ENCODE measurements at places on chromosomes 3 and 15. TPM values are rescaled to one million over a fixed set of nuclear protein-coding genes. Genes with fewer than 3 reads are reported as not detected.

DNA sequence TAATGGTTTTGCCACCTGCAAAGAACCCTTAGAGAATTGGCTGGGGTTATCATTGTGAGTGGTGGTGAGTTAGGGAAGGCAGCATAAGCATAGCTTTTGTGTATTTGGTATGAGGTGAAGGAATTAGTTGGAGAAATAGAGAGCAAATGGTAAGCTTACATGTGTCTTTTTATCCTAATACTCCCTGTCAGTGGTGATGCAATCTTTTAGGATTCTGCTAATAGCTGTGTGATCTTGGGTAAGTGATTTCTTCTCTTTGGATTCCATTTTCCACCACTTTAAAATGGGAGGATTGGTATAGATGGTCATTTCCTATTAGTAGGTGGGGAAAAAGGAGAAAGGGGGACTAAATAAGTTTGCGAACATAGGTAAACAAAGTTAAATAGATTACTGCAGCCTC is 30.9 kb downstream of the PIAS1 start:
- H3K4me1 ChIP-seq, result no peaks in the 10 kb centered on the region
- DNase-seq, result no peak
- H3K36me3 ChIP-seq, result no peaks in the 10 kb centered on the region
- no peak overlapping the region for H3K4me3 ChIP-seq

- no peak overlapping the region for H3K4me3 ChIP-seq
- no peaks in the 10 kb centered on the region for H3K36me3 ChIP-seq
- DNase-seq, result no peak
- H3K27ac ChIP-seq, result no peak overlapping the region
These were observed 61.6 kb upstream of the EIF1B start for GRCh38 chr3:40247714-40248454.

GRCh38 chr3:134232951-134233350 is 17.7 kb downstream of the RYK start:
- DNase-seq, result no peak
- no peaks in the 10 kb centered on the region for H3K36me3 ChIP-seq
- peaks cover 40% of the 10 kb centered on the region for H3K4me1 ChIP-seq
- H3K4me3 ChIP-seq, result no peak overlapping the region

- no peak for DNase-seq
- H3K36me3 ChIP-seq, result no peaks in the 10 kb centered on the region
- no peak overlapping the region for H3K4me3 ChIP-seq
- H3K4me1 ChIP-seq, result no peaks in the 10 kb centered on the region
- no peaks in the 10 kb centered on the region for H3K27me3 ChIP-seq
These were observed 569.8 kb downstream of the EDEM1 start for GRCh38 chr3:5757213-5757804.

WDR93 gene
- not detected for total RNA-seq

POPDC2 gene
- 181 TPM for total RNA-seq
